ENCODE measurements at places on chromosomes 4 and X. TPM values are rescaled to one million over a fixed set of nuclear protein-coding genes. Genes with fewer than 3 reads are reported as not detected.

GRCh38 chr4:5788144-5788543, 77.1 kb downstream of the EVC start:
- DNase-seq, result peak; percentile 27

TLR2 gene
- 0.60 TPM for total RNA-seq

DNA sequence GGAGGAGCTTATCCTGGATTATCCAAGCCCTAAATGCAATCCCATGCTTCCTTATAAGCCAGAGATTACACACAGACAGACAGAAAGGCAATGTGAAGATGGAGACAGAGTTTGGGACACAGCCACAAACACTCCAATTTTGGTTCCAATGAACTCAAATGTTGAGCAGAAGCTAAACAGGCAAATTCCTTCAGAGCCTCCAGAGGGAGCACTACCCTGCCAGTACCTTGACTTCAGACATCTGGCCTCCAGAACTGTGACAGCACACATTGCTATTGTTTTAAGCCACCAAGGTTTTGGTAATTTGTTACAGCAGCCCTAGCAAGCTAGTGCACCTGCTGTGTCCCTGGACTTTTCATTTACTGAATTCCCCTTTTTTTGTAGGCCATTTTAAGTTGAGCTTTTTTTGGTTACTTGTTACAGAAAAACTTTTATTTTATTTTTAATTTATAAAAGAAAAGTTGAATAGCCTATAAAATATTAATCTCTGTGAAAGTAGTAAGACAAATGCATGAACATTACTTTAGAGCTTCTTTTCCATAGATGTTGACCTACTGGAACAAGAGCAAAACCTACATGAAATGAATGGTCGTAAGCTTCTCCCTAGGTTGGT, 33.4 kb upstream of the SRD5A3 start:
- DNase-seq, result no peak

AMTN gene
- total RNA-seq, result not detected

DNA sequence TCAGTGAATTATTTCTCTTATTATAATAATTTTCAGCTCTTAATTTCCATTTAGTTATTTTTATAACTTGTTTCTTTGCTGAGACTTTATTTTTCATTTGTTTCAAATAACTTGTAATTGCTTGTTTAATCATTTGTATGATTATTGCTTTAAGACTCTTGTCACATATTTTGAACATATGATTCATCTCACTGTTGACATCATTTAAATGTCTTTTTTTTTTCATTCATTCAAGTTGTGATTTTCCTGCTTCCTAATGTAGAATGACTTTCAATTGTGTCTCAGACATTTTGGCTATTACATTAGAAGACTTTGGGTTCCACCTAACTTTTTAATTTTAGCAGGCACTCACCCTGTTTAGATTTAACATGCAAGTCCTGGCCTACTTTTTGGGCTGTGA, 234.8 kb upstream of the DIPK2B start:
- no peak for DNase-seq

DNA sequence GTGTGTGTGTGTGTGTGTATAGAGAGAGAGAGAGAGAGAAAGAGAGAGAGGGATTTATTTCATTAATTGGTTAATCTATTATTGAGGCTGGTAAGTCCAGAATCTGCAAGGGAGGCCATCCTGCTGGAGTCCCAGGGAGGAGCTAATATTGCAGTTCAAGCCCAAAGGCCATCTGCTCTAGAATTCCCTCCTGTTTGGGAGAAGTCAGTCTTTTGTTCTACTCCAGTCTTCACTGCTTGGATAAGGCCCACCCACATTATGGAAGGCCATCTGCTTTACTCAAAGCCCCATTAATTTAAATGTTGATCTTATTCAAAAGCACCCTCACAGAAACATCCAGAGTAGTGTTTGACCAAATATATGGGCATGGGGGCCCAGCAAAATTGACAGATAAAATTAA, 317.5 kb upstream of the RASGEF1B start:
- DNase-seq, result no peak

- no peak for DNase-seq
Measured at GRCh38 chrX:4850312-4850711, 1136.9 kb upstream of the PRKX start.

DNA sequence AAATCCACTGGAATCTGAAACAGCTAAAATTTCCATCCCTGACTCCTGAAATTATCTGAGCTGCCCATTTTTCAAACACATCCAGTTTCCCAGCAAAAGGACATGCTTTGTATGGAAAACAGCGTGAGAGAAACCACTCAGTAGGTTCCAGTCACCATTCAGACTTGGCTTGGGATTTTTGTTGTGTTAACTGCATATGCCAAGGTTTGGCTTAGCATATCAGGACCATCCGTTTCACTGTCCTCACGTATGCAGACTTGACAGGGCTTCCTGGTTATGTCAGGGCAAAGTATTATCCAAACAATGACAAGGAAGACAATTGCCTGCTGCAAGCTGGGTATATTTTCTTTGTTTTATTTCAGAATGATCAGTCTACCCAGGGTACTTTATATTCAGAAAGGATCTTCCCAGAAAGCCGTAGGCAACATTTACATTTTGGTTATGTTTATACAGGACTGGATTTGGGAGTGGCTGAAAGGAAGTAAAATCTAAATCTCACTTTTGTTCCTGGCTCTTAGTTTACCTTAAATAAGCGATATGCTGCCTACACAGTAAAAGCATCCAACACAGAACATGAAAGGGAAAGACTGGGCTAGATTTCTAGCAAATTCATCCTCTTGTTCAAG, 41.3 kb upstream of the CCKAR start:
- no peak for DNase-seq

CXorf49 gene
- not detected for total RNA-seq

GRCh38 chr4:1567808-1568581, 116.1 kb downstream of the FAM53A start:
- DNase-seq, result no peak

- no peak for DNase-seq
Measured at GRCh38 chrX:116827063-116827462, 364.3 kb upstream of the CT83 start.

NPNT gene
- not detected for total RNA-seq

DNA sequence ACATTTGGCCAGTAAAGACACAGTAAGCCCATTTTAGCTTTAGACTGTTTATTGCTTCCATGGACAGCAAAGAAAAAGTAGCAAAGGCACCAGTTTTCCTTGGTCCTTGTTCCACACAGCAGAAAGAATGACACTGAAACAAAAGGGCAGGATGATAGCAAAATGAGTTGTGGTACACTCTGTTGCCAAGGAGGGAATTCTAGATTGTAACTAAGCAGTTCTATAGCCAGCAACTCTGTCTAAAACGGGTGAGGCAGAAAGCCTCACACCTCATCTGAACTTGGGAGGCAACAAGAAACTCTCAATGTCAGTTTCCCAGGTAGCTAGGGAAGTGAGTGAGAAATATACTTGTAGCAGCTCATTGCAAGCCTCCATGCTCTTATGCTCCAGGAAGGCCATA, 39.2 kb downstream of the BBS12 start:
- no peak for DNase-seq

- DNase-seq, result peak; percentile 90
Measured at GRCh38 chr4:74932832-74933561, at the start of gene PARM1. Gene PARM1 (plus strand): TSS chr4:74933116. CDS start chr4:74933328, 212 bp downstream.

GRCh38 chrX:148728901-148729300, 228.5 kb downstream of the AFF2 start:
- DNase-seq, result no peak

All from osteocyte (in vitro differentiated cells).